Kidney tubule cell (primary cell): ENCODE measurements at places on chromosomes 2 and 18.

DNA sequence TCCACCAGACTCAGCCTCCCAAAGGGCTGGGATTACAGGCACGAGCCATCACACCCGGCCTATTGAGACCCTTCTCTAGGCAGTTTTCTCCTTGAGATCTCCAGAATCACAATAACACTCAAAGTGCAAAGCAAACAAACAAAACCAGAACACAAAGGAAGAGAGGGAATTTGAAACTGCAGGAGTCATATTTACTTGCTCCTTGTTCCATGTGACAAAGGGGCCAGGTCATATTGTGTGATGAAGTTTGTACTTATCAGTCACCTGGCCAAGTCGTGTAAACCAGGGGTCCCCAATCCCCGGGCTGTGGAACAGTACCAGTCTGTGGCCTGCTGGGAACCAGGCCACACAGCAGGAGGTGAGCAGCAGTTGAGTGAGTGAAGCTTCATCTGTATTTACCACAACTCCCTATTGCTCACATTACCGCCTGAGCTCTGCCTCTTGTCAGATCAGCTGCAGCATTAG, 26.5 kb downstream of the SCYGR8 start:
- no peak for DNase-seq

GRCh38 chr2:238861013-238861730, 13.3 kb downstream of the TWIST2 start:
- no peak for DNase-seq

- DNase-seq = no peak
Observed at GRCh38 chr2:214549946-214550345, 139.1 kb downstream of the VWC2L start.

DNA sequence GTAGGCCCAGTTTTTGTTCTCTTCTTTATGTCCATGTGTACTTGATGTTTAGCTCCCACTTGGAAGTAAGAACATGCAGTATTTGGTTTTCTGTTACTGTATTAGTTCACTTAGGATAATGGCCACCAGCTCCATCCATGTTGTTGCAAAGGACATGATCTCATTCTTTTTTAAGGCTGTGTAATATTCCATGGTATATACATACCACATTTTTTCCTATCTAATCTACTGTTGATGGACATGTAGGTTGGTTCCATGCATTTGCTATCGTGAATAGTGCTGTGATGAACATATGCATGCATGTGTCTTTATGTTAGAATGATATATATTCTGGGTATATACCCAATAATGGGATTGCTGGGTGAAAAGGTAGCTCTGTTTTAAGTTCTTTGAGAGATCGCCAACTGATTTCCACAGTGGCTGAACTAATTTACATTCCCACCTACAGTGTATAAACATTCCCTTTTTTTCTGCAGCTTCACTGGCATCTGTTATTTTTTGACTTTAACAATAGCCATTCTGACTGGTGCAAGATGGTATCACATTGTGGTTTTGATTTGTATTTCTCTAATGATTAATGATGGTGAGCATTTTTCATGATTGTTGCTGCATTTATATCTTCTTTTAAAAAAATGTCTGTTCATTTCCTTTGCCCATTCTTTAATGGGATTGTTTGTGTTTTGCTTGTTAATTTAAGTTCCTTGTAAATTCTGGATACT, 22.9 kb downstream of the LTBP1 start:
- no peak for DNase-seq

- DNase-seq = no peak
Observed at GRCh38 chr18:67410075-67411070, 106.1 kb downstream of the DSEL start.

- DNase-seq = no peak
Observed at GRCh38 chr18:77373730-77374445, 124.2 kb downstream of the GALR1 start.

DNA sequence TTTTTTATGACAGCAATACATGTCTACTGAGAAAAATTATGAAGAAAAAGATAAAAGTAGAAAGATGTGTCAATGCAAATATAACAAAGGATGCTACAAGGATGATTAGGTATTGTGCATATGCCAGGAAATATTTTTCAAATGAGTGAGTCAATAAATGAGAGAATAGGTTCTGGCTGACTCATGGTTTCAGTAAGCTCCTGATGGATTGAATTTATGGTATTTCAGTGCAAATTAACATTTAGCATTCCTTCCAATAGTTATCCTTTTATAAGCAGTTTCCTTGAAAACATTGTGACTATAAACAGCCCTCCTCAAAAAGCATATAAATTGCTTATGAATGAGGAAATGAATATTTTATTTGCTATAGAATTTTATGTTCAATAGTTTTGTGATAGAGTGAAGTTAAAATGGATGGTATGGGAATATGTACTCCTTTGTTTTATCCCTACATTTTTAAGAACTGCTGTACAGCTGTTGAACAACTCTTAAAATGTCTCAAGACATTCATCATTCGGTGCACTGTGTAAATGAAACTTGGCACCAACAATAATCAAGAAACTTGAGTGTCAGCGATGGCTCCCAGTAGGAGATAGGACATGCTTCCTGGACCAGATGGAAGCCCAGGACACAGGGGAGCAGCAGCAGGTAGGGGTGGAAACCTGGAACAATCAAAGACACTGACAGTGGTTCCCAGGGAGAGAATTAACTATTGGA, 144.7 kb downstream of the PMAIP1 start:
- DNase-seq = peak; percentile 91

DNA sequence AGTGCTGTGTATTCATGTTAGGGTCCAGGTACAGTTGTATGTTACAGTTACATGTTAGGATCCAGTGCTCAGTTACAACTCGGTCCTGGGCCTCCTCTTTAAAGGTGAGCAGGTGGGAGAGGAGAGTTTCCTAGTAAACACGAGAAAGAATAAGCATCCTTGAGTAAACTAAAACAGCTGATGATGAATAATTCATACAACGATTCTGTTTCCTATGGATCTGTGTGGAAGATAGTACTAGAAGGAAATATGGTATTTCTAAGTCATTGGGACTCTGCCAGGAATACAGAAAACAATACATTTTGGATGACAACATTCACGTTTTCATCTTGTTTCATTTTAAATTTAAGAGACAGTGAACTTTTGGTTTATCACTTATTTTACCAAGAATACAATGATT, 29.5 kb downstream of the SNTG2 start:
- DNase-seq = no peak

GRCh38 chr2:107025869-107026380, 140.0 kb upstream of the ST6GAL2 start:
- DNase-seq = peak; percentile 49

- DNase-seq = no peak
Observed at GRCh38 chr2:222375798-222376197, 48.5 kb upstream of the SGPP2 start.

- DNase-seq = no peak
Observed at GRCh38 chr2:179031731-179032408, 18.1 kb downstream of the CCDC141 start.

- no peak for DNase-seq
Observed at GRCh38 chr2:145503511-145503910, 983.6 kb upstream of the ZEB2 start.

- DNase-seq = no peak
Observed at GRCh38 chr2:201621293-201621999, 21.9 kb downstream of the TMEM237 start.

DNA sequence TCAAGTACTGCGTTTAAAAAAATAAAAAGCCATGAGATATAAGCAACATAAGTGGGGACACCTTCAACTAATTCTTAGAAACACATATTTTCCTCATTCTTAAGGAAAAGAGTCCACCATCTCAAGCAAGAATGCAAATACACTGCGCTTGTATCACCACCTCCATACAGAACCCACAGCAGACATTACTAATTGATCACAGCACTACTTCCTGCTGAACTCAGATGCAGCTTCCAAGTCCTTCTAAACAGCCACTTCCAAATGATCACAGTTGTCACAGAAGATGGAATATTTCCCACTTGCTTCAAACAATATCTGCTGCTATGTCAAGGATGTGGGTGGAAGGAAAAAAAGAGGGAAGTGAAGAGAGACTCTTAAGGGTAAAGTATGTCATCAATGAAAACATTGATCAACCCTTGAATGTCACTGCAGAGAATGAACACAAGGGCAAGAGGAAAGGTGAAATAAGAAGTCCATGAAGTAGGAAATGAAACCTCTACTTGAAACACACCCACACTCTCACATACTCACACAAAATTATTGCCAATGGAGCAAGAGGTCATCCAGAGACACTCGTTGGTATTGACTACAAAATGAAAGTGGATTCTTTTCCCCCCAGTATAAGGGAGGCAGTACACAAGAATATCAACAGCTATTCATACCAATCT, 22.1 kb downstream of the TGFA start:
- no peak for DNase-seq

GRCh38 chr2:58698620-58699019, 457.5 kb upstream of the FANCL start:
- DNase-seq = no peak

DNA sequence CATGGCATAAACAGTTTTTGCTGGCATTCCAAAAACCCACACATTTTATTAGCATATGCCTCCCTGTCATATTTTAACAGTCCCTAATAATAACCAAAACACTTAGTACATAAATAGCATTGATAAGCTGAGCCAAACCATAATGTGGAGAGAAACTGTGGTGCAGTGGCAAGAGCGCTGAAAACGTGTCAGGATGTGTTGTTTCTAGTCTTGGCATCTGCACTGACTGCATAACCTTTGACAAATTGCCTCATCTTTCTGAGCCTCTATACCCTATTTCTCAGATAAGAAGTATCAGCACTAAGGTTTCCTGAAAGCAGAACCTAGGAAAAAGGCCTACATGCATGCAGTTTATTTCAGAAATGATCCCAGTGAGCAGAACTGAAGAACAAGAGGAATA, 41.4 kb downstream of the RAD51AP2 start:
- DNase-seq = no peak

DNA sequence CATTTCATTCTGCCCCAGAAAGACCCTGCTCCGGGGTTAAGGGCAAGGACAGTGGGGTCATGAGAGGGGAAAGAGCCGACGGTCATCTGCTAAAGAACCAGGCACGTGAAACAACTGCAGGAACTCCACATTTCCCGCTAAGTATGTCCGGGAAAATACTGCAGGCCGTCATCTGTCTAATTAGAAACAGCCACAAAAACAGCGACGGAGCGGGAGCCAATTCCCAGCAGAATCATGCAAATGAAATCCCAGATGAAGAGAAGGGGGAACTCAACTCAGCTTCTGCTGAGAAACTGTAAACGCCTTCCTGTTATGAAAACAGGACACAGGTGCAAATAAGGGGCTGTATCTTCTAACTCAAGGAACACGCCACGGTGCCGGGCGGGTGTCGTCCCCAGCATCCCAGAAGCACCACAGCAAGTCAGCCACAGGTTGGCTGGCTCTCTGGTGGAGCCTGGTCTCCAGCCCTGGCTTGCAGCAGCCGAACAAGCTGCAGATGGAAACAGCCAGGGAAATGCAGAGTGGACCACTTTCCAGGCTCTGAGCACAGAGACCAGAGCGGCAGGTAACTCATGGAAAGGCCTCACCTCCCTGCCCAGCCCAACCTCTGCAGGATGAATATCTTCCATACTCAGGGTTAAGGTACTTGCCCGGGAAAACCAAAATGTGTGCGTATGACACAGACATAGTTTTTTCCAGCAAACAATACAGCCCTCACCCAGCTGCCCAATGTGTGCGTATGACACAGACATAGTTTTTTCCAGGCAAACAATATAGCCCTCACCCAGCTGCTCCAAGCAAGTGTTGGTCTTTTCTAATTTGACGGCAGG, 28.9 kb downstream of the PXDN start:
- no peak for DNase-seq

DNA sequence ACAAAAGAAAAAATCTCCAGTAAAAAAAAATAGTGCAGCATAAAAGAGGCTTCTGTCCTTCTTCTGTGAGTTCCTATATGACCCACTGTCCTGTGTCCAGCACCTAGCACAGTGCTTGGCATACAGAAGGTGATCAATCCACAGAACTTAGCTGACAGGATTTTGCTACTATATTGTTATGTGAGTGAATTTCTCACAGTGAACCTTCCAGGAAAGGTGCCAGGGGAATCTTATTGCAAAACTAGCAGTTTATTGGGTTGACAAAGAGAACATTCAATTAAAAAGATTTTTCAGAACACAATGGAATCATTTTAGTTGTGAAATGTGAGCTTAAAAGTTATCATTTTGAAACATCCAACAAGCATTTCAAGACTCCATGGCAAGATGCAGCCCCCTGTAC, 12.4 kb upstream of the TRIB2 start:
- DNase-seq = no peak

DNA sequence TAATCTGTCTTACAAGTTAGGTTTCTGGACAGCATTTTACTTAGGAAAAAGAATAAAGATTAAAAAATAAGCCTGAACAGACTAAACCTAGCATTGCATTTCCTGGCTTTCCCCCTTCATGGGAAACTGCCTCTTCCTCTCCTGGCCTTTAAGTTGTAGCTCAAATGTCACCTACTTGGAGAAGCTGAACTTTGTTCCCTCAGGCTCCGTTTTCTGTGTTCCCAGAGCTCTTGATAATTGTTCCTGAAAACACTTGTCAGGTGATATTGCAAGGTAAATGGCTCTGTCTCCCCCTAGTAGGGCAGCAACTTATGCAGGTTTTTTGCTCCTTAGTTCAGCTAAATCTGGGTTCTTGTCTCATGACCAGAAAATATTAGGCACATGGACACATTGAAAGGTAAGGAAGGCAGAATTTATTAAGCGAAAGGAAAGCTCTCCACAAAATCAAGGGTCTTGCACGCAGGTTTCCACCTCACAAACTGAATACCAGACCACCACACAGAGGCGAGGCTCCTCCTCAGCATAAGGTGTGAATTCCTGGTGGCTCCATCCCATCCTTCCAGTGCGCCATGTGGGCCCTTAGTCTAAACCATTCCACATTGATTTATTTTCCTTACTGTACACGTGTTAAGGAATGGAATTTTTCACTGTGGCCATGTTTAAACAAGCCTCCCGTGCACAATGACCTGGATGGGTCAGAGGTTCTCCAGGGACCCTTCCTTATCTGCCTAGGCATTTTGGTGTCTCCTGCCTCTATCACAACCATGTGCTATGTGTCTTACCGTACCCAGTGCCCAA, 229.3 kb downstream of the HNMT start:
- no peak for DNase-seq

- no peak for DNase-seq
Observed at GRCh38 chr2:210633699-210634098, 77.3 kb downstream of the CPS1 start.

- no peak for DNase-seq
Observed at GRCh38 chr2:40470822-40471813, 19.2 kb upstream of the SLC8A1 start.

GRCh38 chr2:190460487-190460886, 52.3 kb downstream of the MFSD6 start:
- no peak for DNase-seq

- no peak for DNase-seq
Observed at GRCh38 chr2:46116553-46116991, 180.6 kb upstream of the EPAS1 start.

- no peak for DNase-seq
Observed at GRCh38 chr2:119810049-119810630, 50.4 kb downstream of the PTPN4 start.

DNA sequence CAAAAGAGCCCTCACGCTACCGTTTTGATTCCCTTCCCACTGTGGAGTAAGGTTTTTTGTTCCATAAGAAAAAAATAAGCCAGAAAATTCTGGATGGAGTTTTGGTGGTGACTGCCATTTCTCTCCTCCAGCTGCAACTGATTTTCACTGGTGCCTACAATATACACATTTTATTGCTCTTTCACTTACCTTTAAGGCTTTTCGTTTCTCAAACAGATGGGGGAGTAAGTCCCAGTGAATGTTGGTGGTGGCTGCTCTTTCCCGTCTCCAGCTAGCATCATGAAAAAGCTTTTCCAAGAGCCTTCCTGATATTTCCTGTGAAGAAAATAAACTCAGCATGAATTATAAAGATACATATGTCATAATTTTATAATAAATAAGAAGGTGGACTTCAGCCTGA, 932.5 kb upstream of the PIK3C3 start:
- no peak for DNase-seq
